ENCODE measurements at places on chromosomes 5 and 9. TPM values are rescaled to one million over a fixed set of nuclear protein-coding genes. Genes with fewer than 3 reads are reported as not detected.

DNA sequence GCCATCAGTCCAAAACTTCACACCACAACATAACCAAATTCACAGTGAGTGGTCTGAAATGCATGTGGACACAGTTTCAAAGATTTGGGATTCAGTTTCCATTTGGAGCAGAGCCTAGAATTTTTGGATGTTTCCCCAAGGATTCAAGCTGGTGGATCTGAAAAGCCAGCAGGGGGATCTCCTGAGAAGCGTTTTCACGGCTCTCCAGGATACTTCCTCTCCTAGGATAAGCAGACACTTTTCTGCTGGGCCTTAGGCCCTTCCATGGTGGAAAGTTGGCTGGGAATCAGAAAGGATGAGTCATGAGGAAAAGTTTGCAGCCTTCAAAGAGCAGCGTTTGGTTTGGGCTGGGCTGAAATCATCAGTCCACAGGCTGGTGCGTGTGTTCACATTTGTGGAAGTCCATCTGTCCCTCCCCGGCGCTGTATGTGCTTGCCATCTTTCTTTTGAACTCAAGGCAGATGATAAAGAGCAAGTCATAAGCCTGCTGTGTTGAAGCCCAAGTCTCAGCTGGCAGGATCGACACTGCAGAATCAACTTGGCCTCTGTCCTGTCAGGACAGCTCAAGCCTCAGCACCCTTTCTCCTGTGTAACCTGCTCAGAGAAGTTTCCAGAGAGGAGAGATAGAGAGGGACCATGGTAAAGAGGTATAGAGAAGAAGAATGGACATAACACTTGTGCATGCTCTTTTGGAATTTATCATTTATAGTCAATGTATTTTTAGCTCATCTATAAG is 152.6 kb upstream of the MSX2 start:
- DNase-seq: no peak

Gene ASPN
- not detected for total RNA-seq

GRCh38 chr5:122220511-122220910 is 91.2 kb downstream of the ZNF474 start:
- no peak for DNase-seq

Gene ACER2
- total RNA-seq: 7.3 TPM

Gene FAM81B
- total RNA-seq: 0.47 TPM

DNA sequence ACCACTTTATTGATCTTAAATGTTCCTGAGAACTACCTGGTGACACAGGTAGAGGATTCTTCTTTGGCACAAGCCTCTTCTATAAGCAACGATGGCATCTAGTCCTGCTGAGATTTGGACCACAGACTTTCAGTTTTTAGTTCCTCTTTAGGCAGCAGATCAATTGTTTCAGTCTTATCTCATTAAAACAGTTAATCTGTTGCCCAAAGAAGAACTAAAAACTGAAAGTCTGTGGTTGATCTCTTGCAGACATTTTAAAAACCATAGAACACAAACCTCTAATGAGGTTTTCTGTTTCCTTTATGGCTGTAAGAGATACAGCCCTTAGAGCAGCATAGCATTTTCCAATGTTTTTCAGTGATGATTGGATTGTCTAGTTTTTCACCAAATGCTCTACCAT is 480.9 kb downstream of the MTRR start:
- DNase-seq: no peak

DNA sequence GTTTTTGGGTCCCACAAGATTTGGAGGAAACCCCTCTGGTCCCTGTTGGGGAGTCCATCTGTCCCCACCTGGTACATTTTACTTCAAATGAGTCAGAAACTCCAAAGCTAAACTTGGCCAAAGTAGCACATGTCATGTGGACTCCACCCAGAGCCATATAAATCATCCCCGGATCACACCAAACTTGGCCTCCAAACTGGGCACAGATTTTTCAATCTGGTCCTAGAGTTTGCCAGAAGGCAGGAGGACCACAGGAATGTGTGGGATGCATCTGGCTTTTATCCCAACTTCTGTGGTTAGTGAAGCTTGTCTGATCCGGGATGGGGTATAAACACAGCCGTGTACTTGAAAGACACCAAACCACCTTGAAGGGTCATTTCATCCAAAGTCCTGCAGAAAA is 66.3 kb downstream of the MAT2B start:
- no peak for DNase-seq

- DNase-seq: no peak
These were observed 73.1 kb downstream of the DIRAS2 start for GRCh38 chr9:90569511-90569910.

Gene ANKRD18B
- total RNA-seq: 0.93 TPM

Gene HSPA5
- 411 TPM for total RNA-seq

Gene CARD19
- total RNA-seq: 97.3 TPM

- no peak for DNase-seq
These were observed 45.7 kb upstream of the FAM170A start for GRCh38 chr5:119583684-119584083.

Gene EFNA5
- total RNA-seq: 15.6 TPM

DNA sequence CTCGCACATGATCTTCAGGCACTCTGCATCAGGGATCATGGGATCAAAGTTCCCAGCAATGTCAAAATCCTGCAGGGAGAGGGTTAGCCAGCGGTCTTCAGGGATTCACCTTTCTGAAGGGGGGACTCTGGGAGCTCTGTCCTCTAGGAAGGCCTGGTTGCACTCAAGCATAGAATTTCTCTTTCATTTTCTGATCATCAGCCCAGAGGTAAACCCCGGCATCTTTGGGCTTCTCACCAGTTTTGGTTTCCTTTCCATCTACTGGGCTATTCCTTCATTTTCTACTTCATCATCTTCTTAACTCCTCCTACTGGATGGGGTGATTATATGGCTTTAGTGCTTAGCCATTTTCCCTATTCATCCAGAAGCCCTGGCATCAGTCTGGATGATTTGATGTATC is 4.6 kb upstream of the DND1 start:
- DNase-seq: no peak

DNA sequence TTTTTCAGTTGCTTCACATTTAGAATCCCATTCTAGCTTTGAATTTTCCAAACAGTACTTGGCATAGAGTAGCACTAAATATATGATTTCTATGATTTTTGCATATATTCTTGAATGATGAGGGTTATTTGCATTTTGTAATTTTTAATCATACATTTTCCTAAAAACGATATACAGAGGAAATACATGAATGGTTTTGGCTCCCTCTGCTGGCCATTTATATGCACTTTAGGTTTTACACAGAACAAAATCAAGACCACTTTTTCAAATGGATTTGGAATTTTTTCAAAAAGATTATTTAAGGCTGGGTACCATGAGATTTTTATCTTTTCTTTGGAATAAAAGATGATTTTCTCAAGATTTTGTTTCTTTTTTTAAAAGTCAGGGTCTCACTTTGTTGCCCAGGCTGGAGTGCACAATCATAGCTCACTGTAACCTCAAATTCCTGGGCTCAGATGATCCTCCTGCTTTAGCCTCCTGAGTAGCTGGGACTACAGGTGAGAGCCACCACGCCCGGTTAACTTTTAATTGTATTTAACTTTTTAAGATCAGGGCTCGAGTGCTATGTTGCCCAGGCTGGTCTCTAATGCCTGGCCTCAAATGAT is 16.7 kb upstream of the COMMD10 start:
- DNase-seq: no peak

GRCh38 chr9:112551641-112552040 is 65.0 kb downstream of the KIAA1958 start:
- DNase-seq: no peak

- DNase-seq: no peak
These were observed 358.2 kb downstream of the HTR1A start for GRCh38 chr5:63603996-63604395.

- no peak for DNase-seq
These were observed 9.7 kb downstream of the SPINK1 start for GRCh38 chr5:147821766-147822165.

DNA sequence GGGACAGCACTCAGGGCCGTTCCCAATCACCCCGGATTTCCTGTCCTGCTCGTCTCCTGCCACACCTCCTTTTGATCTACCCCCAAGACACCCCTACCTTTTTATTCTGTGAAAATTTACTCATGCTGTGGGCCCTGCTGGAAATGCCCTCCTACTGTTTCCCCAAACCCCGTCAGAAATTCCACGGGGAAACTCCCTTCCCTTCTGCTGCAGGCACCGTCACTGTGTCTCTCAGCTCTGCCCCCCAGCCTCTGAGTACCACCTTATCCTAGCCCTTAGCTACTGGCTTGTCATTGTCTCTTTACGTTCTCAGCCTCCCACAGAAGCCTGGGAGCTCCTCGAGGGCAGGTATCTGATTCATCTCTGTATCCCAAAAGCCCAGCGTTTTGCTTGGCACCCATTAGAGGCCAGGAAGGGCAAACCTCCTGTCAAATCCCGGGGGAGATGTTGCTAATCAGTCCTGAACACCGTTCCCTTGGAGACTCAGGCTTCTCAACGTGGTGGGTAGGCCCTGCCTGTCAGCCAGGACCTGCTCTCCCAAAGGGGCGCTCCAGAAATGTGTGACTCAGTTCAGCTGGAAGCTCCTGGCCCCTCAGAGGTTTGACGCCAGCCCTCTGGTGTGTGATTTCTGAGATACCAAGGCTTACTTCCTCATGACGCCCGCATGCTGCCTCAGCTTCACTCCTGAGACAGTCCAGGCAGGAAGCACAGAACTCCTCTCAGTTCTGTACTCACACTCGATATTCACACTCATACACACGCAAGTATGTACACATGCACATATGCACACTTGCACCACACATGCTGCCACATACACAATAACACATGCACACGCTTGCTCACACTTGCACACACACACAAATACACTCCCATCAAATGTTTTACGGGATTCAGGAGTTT is 50.7 kb upstream of the GRHPR start:
- no peak for DNase-seq

GRCh38 chr9:96505316-96505991 is 55.5 kb downstream of the HABP4 start:
- no peak for DNase-seq

DNA sequence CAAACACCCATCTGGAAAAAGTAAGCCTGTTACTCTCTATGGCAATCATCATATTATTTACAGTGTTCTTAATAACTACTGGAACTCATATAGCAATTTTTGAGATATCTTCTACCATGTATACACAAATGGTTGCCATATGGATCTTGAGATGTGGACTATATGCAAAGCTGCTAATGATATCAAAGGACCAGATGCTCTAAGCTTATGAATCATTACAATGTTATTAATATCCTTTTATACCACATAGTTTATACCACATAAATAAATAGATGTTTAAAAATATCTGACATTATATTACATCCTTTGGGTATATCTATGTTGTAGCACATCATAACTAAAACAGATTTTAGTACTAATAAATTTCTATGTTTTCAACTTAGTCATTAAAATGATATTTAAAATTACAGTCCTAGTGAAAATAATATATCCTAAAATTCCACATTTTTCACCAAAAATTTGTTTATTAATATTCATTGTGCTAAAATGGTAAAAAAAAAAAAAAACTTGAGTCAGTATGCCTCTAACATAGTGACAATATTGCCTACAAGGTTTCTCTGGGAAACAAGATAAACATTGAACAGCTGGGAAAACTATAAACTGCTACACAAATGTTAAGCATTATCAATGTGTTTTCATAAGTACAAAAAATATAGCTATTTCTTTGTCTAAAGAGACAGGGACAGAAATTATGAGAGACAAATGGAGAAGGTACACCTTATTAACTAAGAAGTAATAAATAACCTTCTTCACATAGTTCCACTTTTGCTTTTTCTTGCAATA is 85.5 kb downstream of the DTWD2 start:
- DNase-seq: no peak

Gene NR5A1
- total RNA-seq: not detected

DNA sequence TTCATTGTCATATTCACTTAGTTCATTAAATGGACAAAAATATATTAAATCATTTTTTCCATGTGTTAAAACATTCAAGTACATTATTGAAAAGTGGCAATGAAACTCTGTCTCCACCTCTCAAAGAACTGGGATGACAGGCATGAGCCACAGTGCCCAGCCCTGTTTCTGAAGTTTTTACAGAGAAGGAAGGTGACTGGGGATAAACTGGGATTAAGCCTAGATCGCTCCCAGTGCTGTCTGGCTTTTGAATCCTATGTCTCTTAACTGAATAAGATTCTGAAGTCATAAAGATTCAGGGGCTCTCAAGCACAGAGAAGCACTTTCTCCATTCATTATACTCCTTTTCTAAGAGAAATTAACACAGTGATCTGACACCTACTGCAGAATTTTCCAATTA is 88.3 kb downstream of the SLC38A9 start:
- no peak for DNase-seq

Gene OR13C5
- not detected for total RNA-seq

Gene TSLP
- 0.06 TPM for total RNA-seq

Measured in glomerular endothelial cell (primary cell).